ENCODE measurements at places on chromosomes 7 and 10.

- DNase-seq: no peak
Observed at GRCh38 chr10:79073784-79074432, 5.1 kb downstream of the ZMIZ1 start.

- DNase-seq: no peak
Observed at GRCh38 chr7:156677374-156678054, 36.9 kb downstream of the RNF32 start.

GRCh38 chr7:131076032-131076431 is 251.6 kb upstream of the MKLN1 start:
- DNase-seq: no peak

GRCh38 chr10:34231441-34232180 is 583.5 kb downstream of the PARD3 start:
- DNase-seq: peak; percentile 61

DNA sequence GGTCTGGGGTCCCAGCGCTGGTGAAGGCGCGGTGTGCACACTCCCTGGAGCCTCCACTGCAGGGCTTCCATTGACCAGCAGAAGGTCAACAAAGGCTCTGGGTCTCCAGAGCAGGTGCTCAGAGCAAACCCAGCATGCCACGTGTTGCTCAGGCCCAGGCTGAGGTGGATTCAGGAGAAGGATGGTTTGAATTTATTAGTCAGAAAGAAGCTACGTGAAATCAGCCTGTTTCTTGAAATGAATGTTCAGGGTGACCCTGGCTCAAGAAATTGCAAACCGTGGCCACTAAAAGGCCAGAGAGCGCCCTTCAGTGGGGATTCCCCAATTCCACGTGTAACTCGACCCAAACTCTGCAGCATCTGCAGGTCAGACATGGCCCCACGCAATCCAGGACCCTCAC is 82.7 kb upstream of the PFKP start:
- DNase-seq: no peak

DNA sequence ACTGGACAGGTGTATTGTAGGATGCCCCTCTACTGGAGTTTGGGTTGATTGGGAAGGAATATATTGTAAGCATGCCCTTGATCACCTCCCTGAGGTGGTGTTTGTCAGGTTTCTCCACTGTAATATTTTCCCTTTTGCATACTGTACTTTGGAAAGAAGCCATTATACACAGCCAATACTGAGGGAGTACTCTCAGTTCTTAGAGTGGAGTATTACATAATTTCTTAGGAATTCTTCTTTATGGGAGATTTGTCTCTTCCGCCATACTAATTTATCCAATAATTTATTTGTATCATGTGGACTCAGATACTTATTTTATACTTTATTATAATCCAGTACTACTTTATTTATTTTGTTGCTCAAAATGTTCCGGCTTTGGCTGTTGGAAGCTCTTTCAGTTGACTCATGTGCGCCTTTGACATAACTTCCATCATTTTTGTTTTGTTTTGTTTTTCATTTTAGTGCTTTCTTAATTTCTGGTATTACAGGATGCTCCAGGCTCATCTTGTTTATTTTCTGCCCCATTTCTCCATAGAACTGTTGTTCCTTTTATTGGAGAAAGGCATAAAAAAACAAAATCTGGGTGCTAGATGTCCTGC is 29.7 kb downstream of the MKLN1 start:
- no peak for DNase-seq

DNA sequence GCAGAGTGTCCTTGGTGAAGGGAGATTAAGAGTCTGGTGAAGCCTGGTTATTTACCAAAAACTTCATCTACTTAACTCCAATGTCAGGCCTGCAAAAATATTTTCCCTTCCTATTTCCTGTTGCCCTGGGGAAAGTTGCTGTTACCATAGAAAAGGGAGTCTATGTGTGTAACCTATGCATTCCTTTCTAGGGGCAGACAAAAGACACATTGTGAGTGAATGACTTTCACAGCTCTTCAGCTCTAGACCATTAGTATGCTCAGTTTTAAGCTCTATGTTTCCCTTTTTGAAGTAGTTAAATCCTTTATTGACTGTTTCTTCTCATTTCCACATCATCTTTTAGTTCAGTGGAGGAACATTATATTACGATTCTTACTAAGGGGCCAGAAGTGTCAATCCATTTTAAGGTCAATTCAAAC is 45.6 kb upstream of the SGCE start:
- DNase-seq: no peak

GRCh38 chr7:50307368-50308032 is 3.0 kb downstream of the IKZF1 start:
- no peak for DNase-seq

DNA sequence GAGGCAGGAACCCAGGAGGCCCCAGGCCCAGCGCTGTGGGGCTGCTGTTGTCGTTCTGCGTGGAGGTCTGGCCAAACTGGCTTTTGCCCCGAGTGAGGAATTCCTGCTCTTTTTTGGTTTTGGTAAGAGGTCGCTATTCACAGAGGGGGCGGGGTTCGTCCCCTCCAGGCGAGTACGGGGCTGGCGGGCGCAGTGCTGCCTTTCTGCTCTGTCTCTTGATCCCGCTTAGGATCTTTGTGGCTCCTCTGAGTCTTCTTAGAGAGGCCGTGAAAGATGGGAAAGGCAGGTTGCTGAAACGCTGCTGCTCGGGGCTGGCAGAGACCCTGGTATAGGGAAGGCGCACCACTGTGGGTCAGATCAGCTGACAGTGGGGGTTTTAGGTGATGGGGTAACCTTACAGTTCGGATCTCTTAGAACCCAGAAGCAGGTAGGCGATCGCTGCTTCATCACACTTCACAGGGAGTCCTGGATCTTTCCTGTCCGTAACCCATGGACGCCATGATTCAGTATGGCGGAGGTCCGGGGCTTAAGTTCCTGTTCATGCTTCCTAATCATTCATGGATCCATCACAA is 136.7 kb downstream of the KIF20B start:
- DNase-seq: no peak

- no peak for DNase-seq
Observed at GRCh38 chr10:51433949-51434475, 265.4 kb downstream of the CSTF2T start.

GRCh38 chr7:35467456-35467978 is 213.6 kb upstream of the TBX20 start:
- DNase-seq: no peak

DNA sequence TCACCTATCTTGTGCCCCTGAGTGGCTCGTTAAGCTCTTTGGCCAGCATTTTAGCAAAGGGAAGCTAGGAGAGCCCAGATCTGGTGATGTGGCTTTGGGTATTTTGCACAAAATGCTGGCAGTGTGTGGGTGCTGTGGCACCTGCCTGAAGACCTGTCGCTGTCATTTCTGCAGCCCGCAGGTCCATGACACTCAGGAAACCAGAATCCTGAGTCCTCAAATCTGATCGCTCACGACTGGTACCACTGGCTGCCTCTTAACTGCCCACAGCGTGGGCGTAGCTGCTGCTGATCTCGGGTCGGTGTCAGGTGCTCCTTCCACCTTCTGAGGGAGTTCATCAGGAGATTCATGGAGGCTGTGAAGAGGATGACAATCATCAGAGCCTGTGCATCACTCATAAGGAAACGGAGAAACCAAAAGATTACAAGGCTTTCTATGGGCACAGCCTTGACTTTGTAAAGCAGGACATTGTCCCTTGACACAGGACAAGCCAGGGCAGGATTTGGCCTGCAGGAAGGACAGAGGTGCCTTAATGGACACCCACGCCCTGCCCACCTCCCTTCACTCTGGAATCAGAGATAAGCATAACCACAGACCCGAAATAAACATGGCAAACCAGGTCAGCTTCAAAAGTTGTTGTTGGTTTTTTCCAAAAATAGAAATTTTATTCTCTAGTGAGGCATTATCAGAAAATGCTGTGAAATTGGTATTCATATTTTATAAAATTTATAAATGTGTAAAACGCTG is 71.0 kb upstream of the STK17A start:
- DNase-seq: no peak

- no peak for DNase-seq
Observed at GRCh38 chr10:110947061-110947595, 27.7 kb downstream of the SHOC2 start.

- no peak for DNase-seq
Observed at GRCh38 chr10:77518910-77519274, 118.7 kb downstream of the KCNMA1 start.

- DNase-seq: no peak
Observed at GRCh38 chr7:23242935-23243334, 3.6 kb upstream of the GPNMB start.

- no peak for DNase-seq
Observed at GRCh38 chr10:61406242-61406641, 46.9 kb downstream of the TMEM26 start.

DNA sequence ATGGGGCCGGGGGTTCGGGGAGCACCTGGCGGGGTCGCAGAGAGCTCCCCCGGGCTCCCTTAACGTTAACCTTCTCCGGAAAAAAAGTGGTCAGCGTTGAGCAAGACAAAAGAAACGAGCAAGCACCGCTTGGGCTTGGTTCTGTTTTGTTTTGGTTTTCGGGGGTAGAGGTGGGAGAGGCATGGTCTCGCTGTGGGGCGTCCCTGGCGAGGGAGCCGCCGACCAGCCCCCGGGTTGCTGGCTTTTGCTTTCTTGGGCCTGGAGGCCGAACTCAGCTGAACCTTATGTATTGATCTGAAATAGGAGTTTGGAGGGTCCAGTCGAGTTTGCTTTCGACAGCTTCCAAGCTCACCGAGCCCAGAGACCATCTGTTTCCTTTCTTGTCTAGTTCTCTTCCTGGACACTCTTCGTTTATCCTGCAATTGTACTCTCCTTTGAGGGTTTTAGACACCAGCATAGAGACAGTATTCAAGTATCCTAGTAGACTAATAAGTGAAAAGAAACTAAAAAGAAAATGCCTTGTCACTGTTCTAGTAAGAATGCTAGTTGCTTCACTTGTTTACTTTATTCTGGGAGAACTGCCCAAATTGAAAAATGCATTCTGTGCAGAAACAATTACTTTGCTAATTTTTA is 980 bp downstream of the FHIP2A start:
- DNase-seq: peak; percentile 56

GRCh38 chr10:103638948-103639347 is 145.4 kb downstream of the NEURL1 start:
- no peak for DNase-seq

GRCh38 chr10:45461034-45461433 is 87.0 kb downstream of the ALOX5 start:
- no peak for DNase-seq

GRCh38 chr7:98281757-98282606 is 496 bp downstream of the BRI3 start:
- no peak for DNase-seq

DNA sequence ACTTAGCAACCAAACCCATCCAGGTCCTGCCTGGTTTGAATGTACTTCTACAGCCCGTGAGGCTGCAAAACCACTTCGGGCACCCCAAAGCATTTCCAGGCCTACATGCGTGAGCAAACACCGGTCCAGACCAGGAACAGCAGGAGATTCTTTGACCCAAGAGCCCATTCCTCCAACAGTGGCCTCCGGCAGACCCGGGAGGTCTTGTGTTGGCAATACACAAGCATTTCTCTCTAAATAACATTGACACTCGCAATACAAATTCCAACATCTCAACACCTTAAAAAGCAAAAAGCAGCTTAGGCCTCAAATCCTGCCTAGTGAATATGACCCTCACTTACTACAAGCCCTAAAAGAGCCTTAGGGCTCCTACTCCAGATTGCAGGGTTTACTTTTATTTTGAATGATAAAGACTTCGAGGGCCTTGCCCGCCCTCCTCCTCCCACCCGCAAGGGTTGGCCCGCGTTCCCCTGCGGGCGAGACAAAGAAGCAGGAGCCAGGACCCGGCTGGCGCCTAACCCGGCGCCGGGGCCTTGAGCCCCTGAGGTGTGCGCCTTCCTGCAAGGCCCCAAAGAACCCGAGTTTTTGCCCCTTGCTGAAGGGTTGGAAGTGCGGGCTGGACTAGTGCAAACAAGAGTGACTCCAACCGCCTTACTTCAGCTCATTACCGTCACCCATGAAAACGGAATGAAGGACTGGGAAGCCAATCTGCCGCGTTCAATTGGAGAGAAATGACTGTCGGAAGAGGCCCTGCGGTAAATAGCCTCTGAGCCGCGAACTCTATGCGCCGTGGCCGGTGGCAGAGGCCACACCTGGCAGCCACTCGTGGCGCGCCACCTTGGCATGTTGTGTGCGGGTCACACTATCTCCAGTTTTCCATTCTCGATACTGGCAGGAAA is 3.4 kb upstream of the DLX6 start:
- DNase-seq: no peak

- DNase-seq: peak; percentile 59
Observed at GRCh38 chr10:103859161-103860086, 4.0 kb upstream of the SH3PXD2A start.

DNA sequence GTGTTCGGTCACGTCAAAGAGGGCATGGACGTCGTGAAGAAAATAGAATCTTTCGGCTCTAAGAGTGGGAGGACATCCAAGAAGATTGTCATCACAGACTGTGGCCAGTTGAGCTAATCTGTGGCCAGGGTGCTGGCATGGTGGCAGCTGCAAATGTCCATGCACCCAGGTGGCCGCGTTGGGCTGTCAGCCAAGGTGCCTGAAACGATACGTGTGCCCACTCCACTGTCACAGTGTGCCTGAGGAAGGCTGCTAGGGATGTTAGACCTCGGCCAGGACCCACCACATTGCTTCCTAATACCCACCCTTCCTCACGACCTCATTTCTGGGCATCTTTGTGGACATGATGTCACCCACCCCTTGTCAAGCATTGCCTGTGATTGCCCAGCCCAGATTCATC is 6.5 kb downstream of the PPIF start:
- DNase-seq: no peak

- no peak for DNase-seq
Observed at GRCh38 chr10:63711361-63711760, 190.2 kb downstream of the REEP3 start.

GRCh38 chr7:55548295-55548731 is 24.0 kb downstream of the VOPP1 start:
- DNase-seq: no peak

GRCh38 chr7:134009314-134010110 is 117.6 kb upstream of the LRGUK start:
- DNase-seq: no peak

GRCh38 chr7:126493801-126494200 is 758.9 kb downstream of the GRM8 start:
- DNase-seq: no peak

DNA sequence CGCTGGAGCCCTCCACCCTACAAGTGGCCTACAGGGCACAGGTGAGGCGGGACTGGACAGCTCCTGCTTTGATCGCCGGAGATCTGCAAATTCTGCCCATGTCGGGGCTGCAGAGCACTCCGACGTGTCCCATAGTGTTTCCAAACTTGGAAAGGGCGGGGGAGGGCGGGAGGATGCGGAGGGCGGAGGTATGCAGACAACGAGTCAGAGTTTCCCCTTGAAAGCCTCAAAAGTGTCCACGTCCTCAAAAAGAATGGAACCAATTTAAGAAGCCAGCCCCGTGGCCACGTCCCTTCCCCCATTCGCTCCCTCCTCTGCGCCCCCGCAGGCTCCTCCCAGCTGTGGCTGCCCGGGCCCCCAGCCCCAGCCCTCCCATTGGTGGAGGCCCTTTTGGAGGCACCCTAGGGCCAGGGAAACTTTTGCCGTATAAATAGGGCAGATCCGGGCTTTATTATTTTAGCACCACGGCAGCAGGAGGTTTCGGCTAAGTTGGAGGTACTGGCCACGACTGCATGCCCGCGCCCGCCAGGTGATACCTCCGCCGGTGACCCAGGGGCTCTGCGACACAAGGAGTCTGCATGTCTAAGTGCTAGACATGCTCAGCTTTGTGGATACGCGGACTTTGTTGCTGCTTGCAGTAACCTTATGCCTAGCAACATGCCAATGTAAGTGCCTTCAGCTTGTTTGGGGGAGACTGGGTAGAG is at the start of gene COL1A2:
Gene COL1A2, plus strand, starts transcription at position 459 of the 704 bp plus-strand sequence. Its CDS starts 137 bp downstream, at position 596.
- peak; percentile 21 for DNase-seq

- no peak for DNase-seq
Observed at GRCh38 chr7:8823486-8823885, 390.1 kb downstream of the NXPH1 start.

All from glutamatergic neuron (in vitro differentiated cells).